ENCODE measurements at places on chromosomes 4 and X.
A peak's percentile ranks its signal among the peaks of the same experiment; 100 is the strongest.

DNA sequence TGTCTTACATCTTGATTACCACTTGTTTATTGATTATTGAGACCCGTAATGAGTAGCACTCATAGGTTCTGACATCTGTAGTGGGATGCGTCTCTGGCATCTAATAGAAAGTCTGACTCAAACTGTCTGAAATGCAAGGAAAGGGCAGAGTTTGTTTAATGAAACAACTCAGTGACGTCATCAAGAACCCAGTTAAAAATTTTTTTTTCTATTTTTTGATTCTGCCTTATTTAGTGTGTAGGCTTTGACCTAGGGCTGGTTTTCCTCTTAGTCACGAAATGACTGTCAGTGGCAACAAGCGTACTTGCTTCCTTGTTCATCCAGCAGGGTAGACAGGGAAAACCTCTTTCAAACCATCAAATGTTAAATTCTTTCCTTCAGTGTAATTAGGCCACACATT is 3.1 kb upstream of the CDKL5 start:
- peak; percentile 84 for DNase-seq

- no peak for DNase-seq
Observed at GRCh38 chrX:107610667-107611066, 17.6 kb upstream of the PRPS1 start.

DNA sequence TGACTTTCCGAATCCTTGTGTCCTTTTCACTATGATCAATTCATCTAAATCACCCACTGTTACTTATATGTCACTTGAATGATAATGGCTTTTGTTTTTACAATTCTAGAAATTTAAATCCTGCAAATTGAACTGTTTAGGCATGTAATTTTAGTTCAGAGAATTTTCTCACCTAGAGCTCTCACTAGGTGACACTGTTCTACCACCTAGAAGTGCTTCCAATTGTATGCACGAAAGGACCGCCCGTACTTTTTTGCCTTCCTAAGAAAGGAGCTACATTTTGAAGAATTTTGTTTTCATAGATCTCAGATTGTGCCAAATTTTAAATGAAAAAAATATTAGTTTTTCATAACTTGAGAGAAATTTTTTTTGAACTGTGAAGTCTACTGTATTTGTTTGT is 481.6 kb upstream of the FSTL5 start:
- no peak for DNase-seq

- DNase-seq: no peak
Observed at GRCh38 chrX:2283111-2283859, 217.5 kb downstream of the DHRSX start.

DNA sequence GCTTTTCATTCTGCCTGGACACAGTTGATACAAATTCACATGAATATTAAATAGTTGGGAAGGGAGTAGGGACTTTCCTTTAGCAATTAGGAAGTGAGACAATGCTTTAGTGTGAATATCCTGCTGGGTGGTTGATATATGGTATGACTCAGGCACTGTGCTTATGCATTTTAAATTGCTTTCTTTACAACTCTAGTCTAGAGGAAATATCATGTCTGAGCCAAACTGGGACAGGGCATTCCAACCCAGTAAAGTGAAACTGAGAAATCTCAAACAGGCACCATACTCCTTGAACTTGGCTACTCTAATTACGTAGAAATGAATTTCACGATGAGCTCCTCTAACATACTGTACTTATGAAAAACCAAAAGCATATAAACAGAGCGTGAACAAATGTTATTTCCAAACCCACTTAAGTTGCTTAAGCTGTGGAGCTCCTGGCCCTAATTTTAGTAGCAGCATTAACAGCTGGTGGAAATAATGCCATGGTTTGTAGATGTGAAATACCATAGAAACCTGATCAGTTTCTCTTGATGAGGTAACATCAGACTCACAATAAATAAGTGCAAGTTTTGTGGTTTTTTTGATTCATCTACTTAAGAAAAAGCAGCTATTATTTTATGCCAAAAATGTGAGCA is 242.9 kb upstream of the GK2 start:
- DNase-seq: peak; percentile 93

DNA sequence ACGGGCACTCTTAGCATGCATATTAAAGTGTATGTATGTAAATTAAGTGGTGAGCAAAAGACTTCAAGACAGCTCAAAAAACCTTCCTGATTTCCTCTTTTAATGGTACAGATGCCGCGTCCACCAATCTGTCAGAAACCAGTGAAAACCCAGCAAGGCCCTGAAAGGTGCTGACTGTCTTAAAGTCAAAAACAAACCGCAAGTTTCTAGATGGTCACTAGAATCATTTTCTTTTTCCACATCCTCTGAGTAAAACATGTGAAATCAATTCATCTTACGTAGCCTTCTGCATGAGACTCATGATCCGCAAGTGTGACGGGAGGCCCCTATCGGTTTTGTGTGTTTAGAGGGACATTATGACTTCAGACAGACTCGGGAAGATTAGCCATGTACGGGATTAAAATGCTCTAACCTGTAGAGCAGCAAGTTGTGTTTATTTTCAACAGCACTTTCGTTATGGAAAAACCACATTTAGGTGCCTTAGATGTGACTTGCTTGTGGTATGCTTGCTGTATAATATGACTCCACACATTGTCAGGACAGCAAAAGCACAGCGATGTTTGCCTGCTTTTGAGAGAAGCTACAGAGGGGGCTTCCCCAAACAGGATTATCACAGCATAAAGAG is 88.2 kb upstream of the STS start:
- no peak for DNase-seq

GRCh38 chr4:112403101-112403945 is 106.2 kb downstream of the ALPK1 start:
- DNase-seq: peak; percentile 19

DNA sequence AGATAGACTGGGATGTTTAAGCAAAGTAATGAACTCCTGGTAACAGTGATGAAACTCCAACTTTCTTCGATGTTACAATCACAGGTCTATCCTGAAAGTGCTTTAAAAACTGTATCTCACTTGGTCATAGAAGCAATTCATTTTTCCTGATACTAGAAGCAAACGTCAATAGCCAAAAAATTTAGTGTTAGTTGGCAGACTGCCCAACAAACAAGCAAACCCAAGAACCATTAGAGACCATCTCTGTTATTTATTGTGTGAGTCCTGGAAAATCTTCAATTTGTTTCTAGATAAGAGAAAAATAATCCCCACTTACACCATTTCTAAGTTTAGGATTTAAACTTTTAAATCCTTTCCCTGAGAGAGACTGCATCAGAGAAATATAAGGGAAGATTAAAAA is 553.9 kb downstream of the INPP4B start:
- no peak for DNase-seq

- DNase-seq: no peak
Observed at GRCh38 chr4:997375-998071, 4.3 kb upstream of the SLC26A1 start.

DNA sequence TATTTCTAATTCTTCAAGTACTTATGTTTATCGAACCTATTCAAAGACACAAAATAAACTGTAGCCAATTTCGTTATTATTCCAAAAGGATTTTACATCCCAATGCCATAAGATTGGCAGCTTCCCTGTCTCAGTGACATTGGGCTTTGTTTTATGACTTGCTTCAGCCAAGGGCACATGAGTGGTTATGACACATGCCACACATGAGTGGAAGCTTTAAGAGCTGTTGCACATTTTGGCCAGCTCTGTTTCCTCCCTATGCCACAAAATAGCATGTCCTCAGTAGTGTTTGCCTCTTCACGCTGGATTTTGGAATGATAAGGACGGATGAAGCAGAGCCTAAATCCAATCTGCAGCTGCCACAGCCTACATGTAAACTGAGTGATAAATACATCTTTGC is 21.9 kb downstream of the SEC24D start:
- no peak for DNase-seq

DNA sequence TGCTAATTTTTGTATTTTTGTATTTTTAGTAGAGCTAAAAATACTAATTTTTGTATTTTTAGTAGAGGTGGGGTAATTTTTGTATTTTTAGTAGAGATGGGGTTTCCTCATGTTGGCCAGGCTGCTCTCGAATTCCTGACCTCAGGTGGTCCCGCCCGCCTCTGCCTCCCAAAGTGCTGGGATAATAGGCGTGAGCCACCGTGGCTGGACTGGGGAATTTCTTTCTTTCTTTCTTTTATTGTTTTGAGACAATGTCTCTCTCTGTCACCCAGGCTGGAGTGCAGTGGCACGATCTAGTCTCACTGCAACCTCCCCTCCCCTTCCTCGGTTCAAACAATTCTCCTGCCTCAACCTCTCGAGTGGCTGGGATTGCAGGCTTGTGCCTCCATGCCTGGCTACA is 83.0 kb downstream of the FAM193A start:
- DNase-seq: no peak

DNA sequence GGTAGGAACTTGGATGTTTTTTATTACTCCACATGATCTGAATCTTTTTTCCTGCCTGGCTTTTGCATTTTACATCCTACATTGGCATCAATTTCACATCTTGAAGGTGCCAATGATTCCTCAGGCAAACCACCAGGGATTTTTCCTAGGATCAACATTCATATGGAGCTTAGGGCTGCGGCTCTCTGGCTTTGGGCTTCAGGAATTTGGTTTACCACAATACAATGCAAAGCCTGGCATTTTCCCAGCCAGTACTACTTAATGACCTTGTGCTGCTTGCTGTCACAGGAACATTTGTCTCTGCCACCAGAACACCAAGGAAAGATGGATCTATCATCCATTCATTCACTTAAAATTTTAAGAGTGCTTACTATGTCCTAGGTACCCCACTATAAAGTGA is 180.7 kb downstream of the PDGFC start:
- peak; percentile 93 for DNase-seq

DNA sequence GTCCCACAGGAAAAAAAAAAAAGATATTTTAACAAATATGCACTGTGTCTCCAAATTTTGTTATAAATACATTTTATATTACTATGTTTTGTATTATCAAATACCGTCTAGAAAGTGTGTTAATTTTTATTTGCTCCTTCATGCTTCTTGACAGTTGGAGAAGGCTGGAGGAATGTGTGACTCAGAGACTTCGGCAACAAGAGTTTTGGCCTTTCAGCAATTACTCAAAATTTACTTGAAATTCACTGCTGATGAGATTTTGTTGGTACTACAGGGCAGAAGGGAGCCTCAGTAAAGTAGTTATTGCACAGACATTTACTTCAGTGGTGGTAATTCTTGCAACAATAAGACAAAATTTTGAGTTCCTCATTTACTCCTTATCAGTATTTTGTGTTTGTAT is 2164.0 kb downstream of the PCDH7 start:
- DNase-seq: peak; percentile 5

- no peak for DNase-seq
Observed at GRCh38 chr4:3472411-3473141, 9.5 kb downstream of the DOK7 start.

GRCh38 chr4:134560728-134561127 is 359.1 kb upstream of the PABPC4L start:
- DNase-seq: no peak

- DNase-seq: no peak
Observed at GRCh38 chr4:18815779-18816173, 794.2 kb upstream of the LCORL start.

DNA sequence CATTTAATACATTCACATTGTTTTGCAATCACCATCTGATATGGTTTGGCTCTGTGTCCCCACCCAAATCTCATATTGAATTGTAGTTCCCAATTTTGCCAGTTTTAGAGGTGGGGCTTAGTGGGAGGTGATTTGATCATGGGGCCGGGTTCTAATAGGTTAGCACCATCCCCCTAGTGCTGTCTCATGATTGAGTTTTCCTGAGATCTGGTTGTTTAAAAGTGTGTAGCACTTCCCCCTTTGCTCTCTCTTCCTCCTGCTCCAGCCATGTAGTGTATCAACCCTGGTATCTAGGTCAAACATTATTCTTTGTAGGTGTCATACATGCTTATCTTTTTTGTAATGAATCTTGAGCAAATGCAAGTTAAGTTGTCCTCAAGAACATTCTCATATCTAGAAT is 83.3 kb upstream of the KIT start:
- no peak for DNase-seq

DNA sequence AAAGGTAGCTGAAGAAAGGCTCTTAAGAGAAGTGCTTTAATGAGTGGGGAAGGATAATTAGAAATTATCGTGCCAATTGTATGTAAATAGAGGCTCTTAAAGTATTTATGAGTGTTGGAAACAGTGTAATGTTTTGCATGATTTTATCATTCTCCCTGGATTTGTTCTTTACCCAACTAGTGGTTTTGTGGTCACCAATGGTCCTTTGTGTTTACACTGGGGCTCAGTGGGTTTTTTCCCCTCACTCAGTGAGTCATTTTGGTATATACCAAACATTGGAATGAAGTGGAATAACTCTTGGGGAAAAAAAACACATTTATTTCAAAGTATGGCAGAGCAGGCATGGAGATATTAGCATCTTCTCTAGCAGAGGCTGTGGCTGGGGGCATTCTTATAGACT is 20.8 kb upstream of the LGI2 start:
- peak; percentile 47 for DNase-seq

Data from fibroblast of lung (primary cell).